ENCODE measurements at places on chromosomes 3 and 15.
A peak's percentile ranks its signal among the peaks of the same experiment; 100 is the strongest.

DNA sequence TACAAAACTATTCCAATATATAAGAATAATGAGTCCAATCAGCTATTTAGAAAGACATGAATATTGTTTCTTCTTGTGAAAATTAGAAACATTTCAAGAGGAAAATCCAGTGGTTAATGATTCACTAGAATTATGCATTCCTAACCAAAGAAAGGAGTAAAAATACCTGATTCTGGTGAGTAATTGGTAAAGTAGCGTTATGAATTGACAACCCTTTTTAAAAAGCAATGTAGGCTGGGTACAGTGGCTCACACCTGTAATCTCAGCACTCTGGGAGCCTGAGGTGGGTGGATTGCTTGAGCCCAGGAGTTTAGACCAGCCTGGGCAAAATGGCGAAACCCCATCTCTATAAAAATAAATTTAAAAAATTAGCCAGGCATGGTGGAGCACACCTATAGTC is 43.3 kb downstream of the TOPAZ1 start:
- no peak overlapping the region for H3K4me3 ChIP-seq
- H3K27ac ChIP-seq: no peak overlapping the region
- DNase-seq: no peak
- peaks cover 6% of the 10 kb centered on the region for H3K27me3 ChIP-seq
- H3K4me1 ChIP-seq: no peaks in the 10 kb centered on the region
- H3K36me3 ChIP-seq: no peaks in the 10 kb centered on the region

DNA sequence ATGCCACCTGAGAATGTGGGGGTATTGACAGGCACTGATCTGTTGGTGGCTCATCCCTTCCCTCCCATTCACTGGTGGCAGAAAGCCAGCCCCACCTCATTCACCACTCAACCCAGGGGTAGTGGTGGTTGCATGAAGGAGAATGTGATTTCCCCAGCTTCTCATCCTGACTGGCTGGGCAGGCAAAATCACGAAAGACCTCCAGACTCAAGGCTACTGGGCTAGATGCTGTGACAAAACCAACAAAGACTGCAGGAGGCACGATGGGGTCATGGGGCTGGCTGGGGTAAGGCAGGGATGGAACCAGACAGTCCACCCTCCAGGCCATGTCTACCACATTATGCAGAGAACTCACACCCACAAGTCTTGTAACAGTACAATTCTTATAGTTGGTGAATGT is 33.9 kb downstream of the FSTL1 start:
- no peak for DNase-seq
- no peaks in the 10 kb centered on the region for H3K36me3 ChIP-seq
- peaks cover 22% of the 10 kb centered on the region for H3K4me1 ChIP-seq
- no peak overlapping the region for H3K27ac ChIP-seq

DNA sequence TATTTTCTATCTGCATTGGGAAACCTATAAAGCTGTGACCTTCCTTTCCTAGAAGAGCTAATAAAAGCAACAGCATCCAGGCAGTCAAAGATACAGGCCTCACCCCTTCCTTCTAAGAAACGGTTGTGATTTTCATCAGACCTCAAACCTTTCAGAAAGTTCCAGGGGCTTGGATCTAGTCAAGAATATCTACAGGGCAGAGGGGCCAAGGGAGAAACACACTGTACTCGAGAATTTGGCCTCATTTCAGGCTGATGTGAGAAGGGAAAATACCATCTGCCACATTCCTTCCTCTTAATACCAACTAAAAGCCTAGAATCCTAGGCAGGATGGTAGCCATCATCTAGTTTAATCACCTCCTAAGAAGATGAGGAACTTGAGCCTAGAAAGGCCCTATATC is 24.5 kb upstream of the BCL6 start:
- peak overlapping the region; percentile 12 for H3K4me3 ChIP-seq
- peaks cover 54% of the 10 kb centered on the region for H3K4me1 ChIP-seq
- H3K27me3 ChIP-seq: peaks cover 1% of the 10 kb centered on the region

- peaks cover 3% of the 10 kb centered on the region for H3K36me3 ChIP-seq
- no peaks in the 10 kb centered on the region for H3K27me3 ChIP-seq
- H3K27ac ChIP-seq: no peak overlapping the region
Measured at GRCh38 chr3:101879623-101880284, 30.4 kb downstream of the NFKBIZ start.

GRCh38 chr3:98462901-98463300 is at the start of gene OR5K1:
Gene OR5K1 (plus strand): TSS chr3:98463201. CDS start chr3:98469577, 6,376 bp downstream.
- peaks cover 2% of the 10 kb centered on the region for H3K36me3 ChIP-seq
- peaks cover 6% of the 10 kb centered on the region for H3K27me3 ChIP-seq
- no peak for DNase-seq
- no peaks in the 10 kb centered on the region for H3K4me1 ChIP-seq
- no peak within 1 kb of the TSS for H3K4me3 ChIP-seq
